ENCODE measurements at places on chromosomes 1 and 21.

GRCh38 chr1:203173566-203173965, 2.1 kb downstream of the MYBPH start:
- no peak for DNase-seq

- DNase-seq = no peak
Measured at GRCh38 chr21:39150877-39151276, 32.4 kb downstream of the PSMG1 start.

DNA sequence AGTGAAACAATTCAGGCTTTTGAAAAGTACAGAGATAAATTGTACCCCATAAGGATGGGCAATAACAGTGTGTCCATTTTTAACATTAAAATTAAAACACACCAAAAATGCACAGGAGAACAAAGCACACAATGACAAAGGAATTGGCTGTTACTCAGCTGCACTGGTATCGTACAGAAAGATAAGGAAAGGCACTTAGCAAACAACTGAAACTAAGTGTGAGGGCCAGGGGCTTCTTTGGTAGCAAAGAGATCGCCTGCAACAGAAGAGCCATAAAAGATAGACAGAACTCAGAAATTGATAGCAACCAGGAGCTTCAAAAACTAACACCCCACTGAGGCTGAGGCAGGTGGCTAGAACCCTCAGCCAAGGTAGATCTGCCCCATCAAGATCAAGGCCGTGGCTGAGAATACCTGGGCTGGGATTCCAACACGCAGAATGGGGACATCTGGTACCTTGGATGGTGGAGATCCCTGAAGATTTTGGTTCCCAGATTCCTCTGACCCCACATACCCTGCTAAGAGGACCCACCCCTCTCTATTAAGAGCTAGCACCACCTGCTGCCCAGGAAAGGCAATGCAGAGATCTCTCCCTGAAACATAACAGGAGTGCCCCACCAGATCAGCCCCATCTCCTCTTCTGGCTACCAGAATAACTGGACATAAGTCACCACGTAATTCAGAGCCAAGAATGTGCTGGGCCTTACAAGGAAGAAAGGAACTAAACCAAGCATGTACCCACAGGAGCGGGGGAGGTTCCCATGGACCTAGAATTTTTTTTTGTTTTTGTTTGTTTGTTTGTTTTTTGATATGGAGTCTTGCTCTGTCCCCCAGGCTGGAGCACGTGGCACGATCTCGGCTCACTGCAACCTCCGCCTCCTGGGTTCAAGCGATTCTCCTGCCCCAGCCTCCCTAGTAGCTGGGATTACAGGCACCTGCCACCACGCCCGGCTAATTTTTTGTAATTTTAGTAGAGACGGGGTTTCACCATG, 16.2 kb downstream of the PLEKHO1 start:
- DNase-seq = peak; percentile 56

- DNase-seq = no peak
Measured at GRCh38 chr21:46352913-46353312, 29.0 kb downstream of the PCNT start.

GRCh38 chr1:211132721-211133392, 1.1 kb downstream of the KCNH1 start:
- no peak for DNase-seq

Measured in fibroblast of villous mesenchyme (primary cell).